ENCODE measurements at places on chromosomes 1 and 21. TPM values are rescaled to one million over a fixed set of nuclear protein-coding genes. Genes with fewer than 3 reads are reported as not detected.

GRCh38 chr1:222358100-222358499 is 189.8 kb downstream of the HHIPL2 start:
- H3K36me3 ChIP-seq = no peaks in the 10 kb centered on the region
- H3K4me3 ChIP-seq = no peak overlapping the region
- DNase-seq = no peak
- no peaks in the 10 kb centered on the region for H3K4me1 ChIP-seq
- H3K27ac ChIP-seq = no peak overlapping the region

DNA sequence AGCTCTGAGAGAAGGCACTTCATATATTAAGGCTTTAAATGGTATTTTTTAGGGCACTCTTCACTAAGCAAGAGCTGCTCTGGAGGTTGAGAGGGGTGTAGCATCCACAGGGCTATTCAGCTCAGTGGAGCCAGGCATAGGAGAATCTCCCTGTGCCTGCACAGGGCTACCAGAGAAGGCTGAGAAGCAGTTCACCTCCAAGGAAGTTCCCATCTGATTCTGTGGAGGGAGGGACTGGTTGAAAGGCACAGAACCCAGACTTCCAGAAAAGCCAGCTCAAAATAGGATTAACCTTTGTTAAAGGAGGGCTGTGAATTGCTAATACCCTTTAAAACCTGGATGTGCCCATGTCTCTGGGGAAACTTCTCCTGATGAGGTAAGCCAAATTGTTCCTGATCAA is 304.5 kb downstream of the TTLL7 start:
- H3K27ac ChIP-seq = no peak overlapping the region
- H3K4me3 ChIP-seq = no peak overlapping the region
- DNase-seq = no peak
- H3K36me3 ChIP-seq = no peaks in the 10 kb centered on the region
- no peaks in the 10 kb centered on the region for H3K27me3 ChIP-seq

DNA sequence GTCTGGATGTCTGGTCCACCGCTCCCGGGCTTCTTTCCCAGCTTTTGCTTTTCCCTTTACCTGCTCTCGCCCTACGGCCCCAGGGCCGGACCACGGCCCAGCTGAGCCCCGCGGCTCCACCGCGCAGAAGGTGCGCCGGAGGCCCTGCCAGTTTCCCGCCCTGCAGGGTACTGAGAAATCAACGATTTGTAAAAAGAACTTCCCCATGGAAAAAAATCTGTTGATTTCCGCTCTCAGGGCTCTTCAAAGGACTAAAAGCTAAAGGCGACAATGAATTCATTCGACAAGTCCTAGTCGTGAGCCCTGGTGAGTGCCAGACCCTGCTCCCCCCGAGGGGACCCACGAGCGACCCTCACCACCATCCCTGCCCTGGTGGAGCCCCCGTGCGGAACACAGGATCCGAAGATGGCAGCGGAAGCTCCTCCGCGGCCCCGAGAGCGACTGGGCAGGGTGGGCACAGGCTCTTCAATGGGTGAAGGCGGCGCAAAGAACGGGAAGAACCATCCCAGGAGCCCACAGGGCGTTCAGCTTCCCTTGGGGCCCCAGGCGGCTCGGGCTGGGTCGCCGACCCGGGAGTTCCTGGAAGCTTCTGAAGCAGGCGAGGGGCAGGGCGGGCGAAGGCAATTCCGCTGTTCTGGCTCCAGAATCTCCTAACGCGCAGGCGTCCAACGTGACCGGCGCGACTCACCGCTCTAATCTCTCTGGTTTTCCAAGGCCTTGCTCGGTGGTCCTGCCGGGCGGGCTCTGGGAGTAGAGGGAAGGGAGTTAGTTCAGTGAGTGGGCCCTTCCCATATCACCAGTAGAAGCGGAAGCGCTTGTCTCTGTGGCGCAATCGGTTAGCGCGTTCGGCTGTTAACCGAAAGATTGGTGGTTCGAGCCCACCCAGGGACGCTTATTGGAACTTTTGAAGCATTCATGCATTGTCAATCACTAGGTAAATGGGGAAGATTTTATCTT is 6.6 kb upstream of the RNU1-2 start:
- H3K4me1 ChIP-seq = peaks cover 17% of the 10 kb centered on the region
- H3K27me3 ChIP-seq = peaks cover 49% of the 10 kb centered on the region
- H3K4me3 ChIP-seq = peak overlapping the region; percentile 82
- peak overlapping the region; percentile 58 for H3K27ac ChIP-seq

DNA sequence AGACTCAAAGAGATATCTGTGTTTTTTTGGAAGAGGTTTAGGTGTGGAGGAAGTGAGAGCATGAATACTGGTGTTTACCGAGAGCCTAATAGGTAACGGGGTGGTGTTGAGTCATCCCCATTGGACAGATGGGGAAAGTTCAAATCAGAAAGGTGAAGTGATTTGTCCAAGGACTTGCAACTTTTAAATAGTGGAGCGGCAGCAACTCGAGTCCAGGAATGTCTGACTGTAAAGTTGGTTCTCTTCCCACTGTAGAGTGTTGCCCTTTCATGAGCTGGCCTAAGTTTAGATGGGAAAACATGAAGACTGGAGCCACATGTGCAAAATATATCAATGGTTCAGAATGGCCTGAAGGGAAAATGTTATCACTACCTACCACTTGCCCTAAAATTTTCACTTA is 125.7 kb downstream of the LYPLAL1 start:
- no peaks in the 10 kb centered on the region for H3K36me3 ChIP-seq
- H3K27me3 ChIP-seq = no peaks in the 10 kb centered on the region
- H3K4me3 ChIP-seq = no peak overlapping the region
- H3K27ac ChIP-seq = no peak overlapping the region

DNA sequence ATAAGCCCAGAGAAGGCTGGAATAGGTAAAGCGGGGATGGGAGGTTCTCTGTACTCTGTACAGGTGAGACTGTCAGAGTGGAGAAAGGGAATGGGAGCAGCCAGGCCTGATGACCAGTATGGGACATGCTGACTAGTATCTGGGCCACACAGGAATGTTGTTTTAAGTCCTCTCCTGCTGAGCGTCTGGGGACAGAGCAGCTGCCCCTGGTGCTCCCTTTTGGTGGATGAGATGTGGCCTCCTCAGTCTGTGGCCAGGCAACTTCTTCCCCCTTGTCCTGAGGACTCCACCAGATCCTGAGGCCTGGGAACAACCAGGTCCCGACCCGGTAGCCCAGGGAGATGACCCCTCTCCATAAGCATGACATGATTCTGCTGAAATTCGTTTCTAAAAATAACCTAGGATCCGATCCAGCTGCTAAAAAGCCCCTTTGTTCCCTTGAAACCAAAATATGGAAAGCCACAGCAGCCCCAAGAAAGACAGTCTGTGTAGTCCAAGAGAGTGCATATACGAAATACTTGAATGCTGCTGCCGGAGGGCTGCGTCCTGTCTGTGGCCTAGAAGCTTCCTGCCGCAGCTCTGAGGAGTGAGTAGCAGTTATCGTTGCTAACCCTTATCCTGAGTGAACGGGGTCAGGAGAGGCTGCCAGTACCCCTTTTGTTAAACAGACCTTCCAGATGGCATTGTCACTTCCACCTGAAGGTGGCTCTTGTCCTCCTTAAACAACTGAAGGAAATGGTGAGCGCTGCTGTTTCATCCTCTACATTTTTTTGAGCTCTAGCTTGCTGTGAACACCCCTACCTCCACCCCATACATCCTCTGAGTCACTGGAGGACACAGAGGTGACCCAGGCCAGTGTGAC is 47.1 kb downstream of the ATP2B4 start:
- H3K36me3 ChIP-seq = peaks cover 48% of the 10 kb centered on the region
- H3K4me1 ChIP-seq = peaks cover 60% of the 10 kb centered on the region
- no peaks in the 10 kb centered on the region for H3K27me3 ChIP-seq
- peak overlapping the region; percentile 63 for H3K4me3 ChIP-seq

DNA sequence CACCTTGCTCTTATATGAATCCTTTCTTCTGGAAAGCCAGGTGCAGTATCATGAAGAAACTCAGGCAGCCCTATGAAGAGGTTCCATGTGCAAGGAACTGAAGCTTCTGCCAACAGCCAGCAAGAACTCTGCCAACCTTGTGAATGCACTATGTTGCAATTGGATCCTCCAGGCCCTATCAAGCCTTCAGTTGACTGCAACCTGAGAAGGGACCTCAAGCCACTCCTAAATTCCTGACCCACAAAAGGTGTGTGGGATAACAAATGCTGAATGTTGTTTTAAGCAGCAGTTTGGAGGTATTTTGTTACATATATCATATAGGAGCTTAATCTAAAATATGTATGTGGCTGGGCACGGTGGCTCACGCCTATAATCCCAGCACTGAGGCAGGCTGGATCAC is 84.0 kb downstream of the RERE start:
- no peak for DNase-seq
- no peaks in the 10 kb centered on the region for H3K27me3 ChIP-seq
- H3K4me1 ChIP-seq = peaks cover 2% of the 10 kb centered on the region
- no peak overlapping the region for H3K27ac ChIP-seq
- H3K4me3 ChIP-seq = no peak overlapping the region
- peaks cover 16% of the 10 kb centered on the region for H3K36me3 ChIP-seq

- H3K4me3 ChIP-seq = peak overlapping the region; percentile 12
- peak; percentile 58 for DNase-seq
- H3K27me3 ChIP-seq = peaks cover 2% of the 10 kb centered on the region
- no peaks in the 10 kb centered on the region for H3K36me3 ChIP-seq
- H3K27ac ChIP-seq = peak overlapping the region; percentile 37
- H3K4me1 ChIP-seq = peaks cover 13% of the 10 kb centered on the region
Measured at GRCh38 chr21:36994501-36995158, 11.9 kb upstream of the RIPPLY3 start.

GRCh38 chr1:228275179-228275429 is 67.3 kb downstream of the OBSCN start:
- H3K4me3 ChIP-seq = peak overlapping the region; percentile 71
- H3K27me3 ChIP-seq = no peaks in the 10 kb centered on the region
- no peaks in the 10 kb centered on the region for H3K36me3 ChIP-seq

GRCh38 chr1:41942278-41942677 is 23.6 kb upstream of the HIVEP3 start:
- H3K4me1 ChIP-seq = no peaks in the 10 kb centered on the region
- H3K27me3 ChIP-seq = no peaks in the 10 kb centered on the region
- no peak overlapping the region for H3K27ac ChIP-seq
- no peak overlapping the region for H3K4me3 ChIP-seq
- no peaks in the 10 kb centered on the region for H3K36me3 ChIP-seq

Gene XCL2
- total RNA-seq = 41.2 TPM

Gene RUNX3
- total RNA-seq = 147 TPM

DNA sequence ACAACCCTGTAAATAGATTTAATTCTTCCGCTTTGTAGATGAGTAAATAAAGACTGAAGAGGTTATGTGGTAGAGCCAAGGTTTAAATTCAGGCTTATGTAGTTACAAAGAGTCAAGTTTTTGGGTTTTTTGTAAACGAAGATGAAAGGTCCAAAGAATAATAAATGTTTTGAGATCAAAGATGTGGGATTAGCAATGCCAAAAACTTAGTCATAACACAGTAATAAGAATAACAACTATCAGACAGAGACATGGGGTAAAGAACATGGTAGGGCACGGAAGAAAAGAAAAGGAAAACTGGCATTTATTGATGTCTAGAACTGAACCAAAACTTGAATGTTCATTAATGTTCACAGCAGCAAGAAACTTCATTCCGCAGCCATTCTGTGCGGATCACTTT is 42.9 kb downstream of the EXTL2 start:
- H3K27ac ChIP-seq = no peak overlapping the region
- H3K4me3 ChIP-seq = no peak overlapping the region
- no peak for DNase-seq

DNA sequence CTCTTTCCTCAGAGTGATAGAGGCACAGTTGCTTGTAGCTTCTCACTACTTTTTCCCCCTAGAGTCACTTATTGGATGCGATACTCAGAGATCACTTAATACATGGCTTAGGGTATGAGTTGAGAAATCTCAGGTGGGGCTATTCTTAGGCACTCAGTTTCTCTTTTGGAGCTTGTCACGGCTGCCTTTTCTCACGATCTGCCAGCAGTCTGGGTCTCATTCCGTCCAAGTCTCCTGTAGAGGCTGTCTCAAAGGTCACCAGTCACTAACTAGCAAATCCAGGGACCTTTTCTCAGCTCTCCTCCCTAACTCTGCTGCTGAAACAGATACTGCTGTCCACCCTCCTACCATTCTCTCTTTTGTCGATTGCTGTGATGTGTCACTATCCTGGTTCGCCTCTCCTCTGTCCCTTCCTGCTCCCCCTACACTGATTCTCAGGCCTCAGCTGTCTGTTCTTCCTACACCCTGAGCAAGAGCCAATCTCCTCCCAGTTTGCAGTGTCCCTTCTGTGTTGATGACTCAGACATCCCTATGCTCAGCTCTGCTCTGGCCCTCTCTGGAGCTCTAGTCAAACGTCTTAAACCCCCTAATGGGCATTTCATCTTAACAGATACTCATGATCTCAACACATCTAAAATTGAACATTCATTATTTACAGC is 12.4 kb downstream of the ATP1A2 start:
- H3K4me3 ChIP-seq = no peak overlapping the region
- DNase-seq = no peak
- H3K36me3 ChIP-seq = no peaks in the 10 kb centered on the region
- peaks cover 22% of the 10 kb centered on the region for H3K27me3 ChIP-seq
- no peaks in the 10 kb centered on the region for H3K4me1 ChIP-seq

- no peak overlapping the region for H3K4me3 ChIP-seq
- no peak overlapping the region for H3K27ac ChIP-seq
- no peaks in the 10 kb centered on the region for H3K27me3 ChIP-seq
- no peaks in the 10 kb centered on the region for H3K4me1 ChIP-seq
Measured at GRCh38 chr21:16095005-16095404, 365.2 kb downstream of the USP25 start.

DNA sequence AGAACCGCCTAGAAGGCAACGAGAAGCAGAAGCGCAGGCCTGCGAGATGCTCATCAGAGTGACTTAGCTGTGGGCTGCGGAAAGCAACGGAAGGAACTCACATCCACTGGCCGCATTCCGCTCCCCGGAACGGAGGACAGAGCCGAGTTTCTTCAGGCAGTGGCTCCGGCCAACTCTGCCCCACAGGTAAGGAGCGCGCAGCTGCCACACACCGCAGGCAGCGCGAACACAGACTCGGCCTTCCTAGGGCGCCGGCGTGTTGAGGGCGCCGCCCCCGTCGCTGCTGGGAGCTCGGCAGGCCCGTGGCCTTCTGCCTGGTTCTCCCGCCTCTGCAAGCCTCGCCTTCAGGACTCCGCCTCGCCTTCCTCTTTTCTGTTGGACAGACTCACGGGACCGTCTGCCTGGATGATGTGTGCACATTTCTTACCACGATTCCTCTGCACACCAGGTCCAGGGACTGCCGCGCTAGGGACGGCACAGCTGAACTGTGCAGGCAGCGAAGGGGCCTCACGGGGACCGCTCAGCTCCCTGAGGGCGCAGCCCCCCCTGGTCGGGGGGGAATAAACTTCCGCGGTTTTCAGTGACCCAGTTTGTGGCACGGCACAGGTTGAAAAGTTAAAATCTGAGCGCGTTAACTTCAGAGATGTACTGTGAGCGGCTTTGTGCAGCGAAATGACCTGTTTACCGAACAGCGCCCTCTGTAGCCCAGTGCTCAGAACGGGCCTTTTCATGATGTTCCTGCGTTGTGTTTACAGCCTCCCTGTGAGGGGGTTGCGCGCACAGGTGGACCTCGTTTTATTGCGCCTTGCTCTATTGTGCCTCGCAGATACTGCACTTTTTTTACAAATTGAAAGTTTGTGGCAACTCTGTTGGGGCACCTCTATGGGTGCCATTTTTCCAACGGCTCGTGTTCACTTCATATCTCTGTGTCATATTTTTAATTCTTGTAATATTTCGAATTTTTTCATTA is 15.8 kb downstream of the TCP10L start:
- DNase-seq = peak; percentile 90
- H3K4me1 ChIP-seq = peaks cover 22% of the 10 kb centered on the region
- peak overlapping the region; percentile 79 for H3K4me3 ChIP-seq
- peak overlapping the region; percentile 83 for H3K27ac ChIP-seq

GRCh38 chr1:221840511-221841243 is 98.8 kb upstream of the DUSP10 start:
- DNase-seq = no peak
- H3K4me1 ChIP-seq = peaks cover 62% of the 10 kb centered on the region
- H3K36me3 ChIP-seq = no peaks in the 10 kb centered on the region
- no peak overlapping the region for H3K4me3 ChIP-seq
- H3K27me3 ChIP-seq = peaks cover 2% of the 10 kb centered on the region
- peak overlapping the region; percentile 18 for H3K27ac ChIP-seq

All from activated CD8-positive, alpha-beta T cell treated with anti-CD3 and anti-CD28 coated beads, Interleukin-2, amount 10 ng/mL, durations not matched to agents 7 days and 5 days (primary cell).